Activated T-cell treated with anti-CD3 and anti-CD28 coated beads, Interleukin-2, amount 50 U/mL, for 72 hours (primary cell): ENCODE measurements at places on chromosomes 5 and 9.

- DNase-seq: no peak
- no peak overlapping the region for H3K27ac ChIP-seq
- peak overlapping the region; percentile 57 for H3K4me3 ChIP-seq
- H3K4me1 ChIP-seq: peaks cover 7% of the 10 kb centered on the region
These were observed 121.2 kb downstream of the CEMIP2 start for GRCh38 chr9:71647094-71647591.

DNA sequence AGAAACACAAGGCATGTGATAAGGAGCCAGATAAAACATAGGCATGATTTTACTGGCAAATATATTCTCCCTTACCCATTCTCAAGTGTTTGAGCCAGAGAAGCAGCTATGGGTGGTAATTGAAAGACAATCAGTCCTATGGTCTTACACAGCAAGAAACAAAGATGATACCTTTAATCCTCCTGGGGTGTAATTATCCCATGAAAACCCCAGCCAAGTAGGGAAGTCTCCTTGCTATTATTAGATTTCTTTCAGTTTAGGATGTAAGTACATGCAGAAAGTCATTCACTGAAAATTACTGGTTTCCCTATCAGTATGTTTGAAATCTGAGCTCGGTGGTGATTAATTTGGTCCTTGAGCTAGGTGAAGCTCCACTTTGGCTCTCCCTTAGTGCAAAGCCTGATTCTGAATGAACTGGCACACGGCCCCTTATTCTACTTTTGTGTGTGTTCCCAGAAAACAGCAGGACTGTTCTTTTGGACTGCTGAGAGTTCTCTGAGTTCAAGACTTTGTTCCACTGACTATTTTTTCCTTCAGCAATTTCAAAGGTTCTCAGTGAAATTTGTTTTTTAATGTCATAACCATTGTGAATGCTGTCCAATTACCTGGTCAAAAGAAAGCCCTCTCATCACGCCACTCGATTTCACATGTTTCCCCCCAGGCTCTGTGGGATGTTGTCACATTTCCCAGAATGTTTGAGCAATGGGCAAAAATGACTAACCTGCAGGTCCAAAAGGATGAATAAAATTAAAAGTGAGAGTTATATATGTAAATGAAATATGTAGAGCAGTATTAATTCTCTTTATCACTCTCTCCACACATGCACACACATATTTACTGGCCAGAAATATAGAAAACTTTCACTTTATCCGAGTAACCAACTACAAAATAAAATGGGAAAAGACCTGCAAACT lies 343.0 kb downstream of the RAB3C start:
- peak overlapping the region; percentile 37 for H3K4me3 ChIP-seq
- H3K4me1 ChIP-seq: peaks cover 41% of the 10 kb centered on the region
- DNase-seq: peak; percentile 8
- no peaks in the 10 kb centered on the region for H3K27me3 ChIP-seq
- H3K36me3 ChIP-seq: no peaks in the 10 kb centered on the region

DNA sequence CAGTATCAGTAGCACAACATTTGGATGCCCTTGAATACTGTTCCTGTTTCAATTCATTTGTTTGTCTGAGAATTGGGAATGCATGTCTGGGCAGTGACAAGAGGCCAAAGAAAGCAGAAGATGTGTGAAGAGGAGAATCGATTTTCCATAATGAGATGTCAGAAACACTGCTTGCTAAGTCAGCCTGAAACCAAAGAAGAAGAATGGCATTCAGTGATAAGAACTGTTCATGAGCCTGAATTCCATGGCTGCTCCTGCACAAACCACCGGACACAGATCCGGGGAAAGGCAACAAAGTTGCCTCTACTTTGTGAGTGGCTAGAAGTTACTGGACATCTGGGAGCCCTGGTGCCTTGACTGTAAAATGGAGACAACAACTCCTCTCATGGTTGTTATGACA lies 207.2 kb upstream of the RASEF start:
- H3K4me3 ChIP-seq: no peak overlapping the region
- no peak for DNase-seq
- no peaks in the 10 kb centered on the region for H3K36me3 ChIP-seq
- no peak overlapping the region for H3K27ac ChIP-seq
- no peaks in the 10 kb centered on the region for H3K4me1 ChIP-seq

- H3K36me3 ChIP-seq: no peaks in the 10 kb centered on the region
- no peak overlapping the region for H3K27ac ChIP-seq
- peaks cover 26% of the 10 kb centered on the region for H3K4me1 ChIP-seq
- no peaks in the 10 kb centered on the region for H3K27me3 ChIP-seq
- no peak overlapping the region for H3K4me3 ChIP-seq
These were observed 169.2 kb downstream of the NR3C1 start for GRCh38 chr5:143234162-143234842.

DNA sequence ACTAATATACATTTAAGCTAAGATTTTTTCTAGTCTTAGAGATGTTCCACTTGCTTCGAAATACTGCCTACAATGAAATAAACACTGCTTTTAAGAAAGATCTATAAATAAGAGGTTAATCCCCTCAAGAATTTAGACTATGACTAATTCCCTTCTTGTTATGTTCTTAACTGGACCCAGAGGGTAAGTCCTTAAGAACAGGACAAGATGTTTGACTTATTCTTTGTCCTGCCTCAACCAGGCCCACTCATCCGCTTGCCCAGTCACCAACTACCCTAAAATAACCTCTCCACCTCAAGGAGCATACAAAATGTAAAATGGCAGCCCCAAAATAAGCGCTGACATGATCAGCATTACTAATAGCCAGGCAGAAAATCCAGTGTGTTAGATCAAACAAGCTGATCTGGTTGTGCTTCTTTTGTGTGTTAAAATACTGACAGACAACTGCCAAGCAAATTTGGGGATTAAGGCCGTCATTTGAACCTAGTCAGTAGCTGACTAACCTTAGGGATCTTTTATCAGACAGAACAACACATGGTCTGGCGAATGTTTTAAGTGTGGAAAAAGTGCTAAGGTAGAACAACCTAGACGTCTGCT lies 93.7 kb upstream of the SMC5 start:
- no peak overlapping the region for H3K4me3 ChIP-seq
- no peaks in the 10 kb centered on the region for H3K27me3 ChIP-seq
- H3K27ac ChIP-seq: no peak overlapping the region
- no peak for DNase-seq
- no peaks in the 10 kb centered on the region for H3K4me1 ChIP-seq

DNA sequence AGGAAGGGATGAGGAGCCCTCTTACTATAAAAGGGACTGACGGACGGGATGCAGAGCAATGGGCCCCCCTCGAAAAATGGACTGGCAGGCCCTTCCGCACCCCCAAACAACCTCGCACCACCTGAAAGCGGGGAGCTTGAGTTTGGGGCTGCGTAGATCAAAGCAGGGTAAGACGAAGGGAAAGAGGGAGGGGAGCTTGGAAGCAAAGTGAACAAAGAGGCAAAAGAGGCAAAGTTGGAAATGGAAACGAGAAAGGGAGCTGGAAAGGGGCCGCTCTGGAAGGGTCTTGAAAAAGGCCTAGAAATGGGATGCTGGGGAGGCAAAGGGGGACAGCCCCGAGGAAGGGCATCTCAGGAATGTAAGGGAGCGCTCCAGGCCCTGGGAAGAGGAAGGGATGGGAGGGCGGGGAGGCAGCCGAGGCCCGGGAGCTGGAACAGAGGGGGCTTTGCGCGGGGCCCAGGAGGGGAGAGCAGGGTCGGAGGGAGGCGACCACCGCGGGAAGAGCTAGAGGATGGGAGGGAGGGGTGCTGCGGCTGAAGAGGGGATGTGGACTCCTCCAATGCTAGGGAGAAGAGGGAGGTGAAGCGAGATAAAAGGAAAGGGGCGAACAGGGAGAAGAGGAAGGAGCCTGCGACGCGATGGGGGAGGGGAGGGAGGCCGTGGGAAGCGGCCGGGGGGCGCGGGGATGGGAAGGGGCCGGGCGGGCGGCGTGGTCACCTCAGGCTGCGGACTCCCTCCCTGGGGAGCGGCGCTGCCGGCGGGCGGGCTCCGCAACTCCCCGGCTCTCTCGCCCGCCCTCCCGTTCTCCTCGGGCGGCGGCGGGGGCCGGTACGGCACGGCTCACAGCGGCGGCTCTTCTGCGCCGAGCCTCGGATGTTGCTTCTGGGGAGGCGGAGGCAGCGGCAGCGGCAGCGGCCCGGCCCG lies 577 bp downstream of the RNF145 start:
- H3K4me1 ChIP-seq: peaks cover 62% of the 10 kb centered on the region
- peak; percentile 17 for DNase-seq
- H3K36me3 ChIP-seq: peaks cover 22% of the 10 kb centered on the region

- H3K36me3 ChIP-seq: no peaks in the 10 kb centered on the region
- H3K27me3 ChIP-seq: peaks cover 7% of the 10 kb centered on the region
- no peak for DNase-seq
- H3K4me1 ChIP-seq: peaks cover 17% of the 10 kb centered on the region
- no peak overlapping the region for H3K4me3 ChIP-seq
These were observed 102.9 kb downstream of the ACER2 start for GRCh38 chr9:19511694-19512093.

GRCh38 chr9:17318821-17319320 lies 184.0 kb downstream of the CNTLN start:
- no peaks in the 10 kb centered on the region for H3K36me3 ChIP-seq
- H3K4me1 ChIP-seq: no peaks in the 10 kb centered on the region
- H3K27me3 ChIP-seq: no peaks in the 10 kb centered on the region
- no peak for DNase-seq

GRCh38 chr9:89376741-89377351 lies 58.5 kb downstream of the SECISBP2 start:
- peaks cover 47% of the 10 kb centered on the region for H3K4me1 ChIP-seq
- H3K27ac ChIP-seq: peak overlapping the region; percentile 75
- no peak overlapping the region for H3K4me3 ChIP-seq
- H3K36me3 ChIP-seq: peaks cover 9% of the 10 kb centered on the region

DNA sequence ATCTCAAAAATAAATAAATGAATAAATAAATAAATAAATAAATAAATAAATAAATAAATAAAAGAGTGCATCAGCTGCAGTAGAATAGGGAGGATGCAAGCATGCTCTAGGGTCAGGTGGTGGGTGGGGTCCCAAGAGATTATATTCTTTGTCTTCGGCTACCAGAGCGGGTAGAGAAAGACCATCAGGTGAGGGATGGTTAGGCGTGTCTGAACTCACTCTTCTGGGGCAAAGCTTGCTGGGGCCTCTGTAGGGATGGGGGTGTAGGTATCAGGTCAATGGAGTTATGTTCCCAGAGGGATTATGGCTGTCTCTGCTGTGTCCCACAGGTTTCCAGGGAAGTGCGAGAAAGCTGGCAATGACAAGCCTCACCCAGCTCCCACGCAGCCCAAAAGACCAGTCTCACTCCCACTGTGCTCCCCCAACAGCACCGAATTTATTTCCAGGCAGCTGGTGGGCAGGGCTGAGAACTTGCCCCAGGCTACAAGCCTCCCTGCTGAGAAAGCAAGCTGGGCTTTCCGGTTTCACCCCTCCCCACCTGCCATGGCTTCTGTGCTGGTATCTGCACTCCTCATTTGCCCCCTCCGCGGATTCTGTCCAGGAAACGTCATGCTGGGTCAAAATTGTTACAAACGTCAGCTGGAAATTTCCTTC lies 180.8 kb downstream of the LURAP1L start:
- no peak overlapping the region for H3K4me3 ChIP-seq
- H3K36me3 ChIP-seq: peaks cover 2% of the 10 kb centered on the region
- DNase-seq: no peak
- H3K4me1 ChIP-seq: no peaks in the 10 kb centered on the region
- H3K27me3 ChIP-seq: no peaks in the 10 kb centered on the region
